Endodermal cell (in vitro differentiated cells): ENCODE measurements at places on chromosomes 3 and 15. TPM values are rescaled to one million over a fixed set of nuclear protein-coding genes. Genes with fewer than 3 reads are reported as not detected.

Gene ALPK3
- total RNA-seq, result 79.2 and 94.1 TPM in 2 replicates

Gene PEX5L
- total RNA-seq, result 0.86 TPM in 2 replicates

DNA sequence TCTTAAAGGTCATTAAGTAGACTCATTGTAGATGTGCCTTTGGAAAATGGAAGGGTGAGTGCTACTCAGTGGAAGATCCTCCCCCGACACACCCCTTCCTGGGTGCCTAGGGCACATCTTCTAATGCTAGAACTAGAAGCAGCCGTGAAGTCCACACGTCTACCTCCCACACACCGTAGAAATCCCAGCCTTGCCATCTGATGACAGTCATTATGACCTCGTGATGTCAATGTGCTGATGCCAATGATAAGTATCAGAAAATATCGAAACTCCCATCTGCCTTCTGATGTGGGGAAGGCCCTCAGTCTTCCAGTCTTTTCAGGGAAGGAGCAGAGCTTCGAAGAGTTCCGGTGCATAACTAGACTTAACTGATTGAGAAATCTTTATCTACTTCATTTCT lies 282.1 kb upstream of the ROPN1 start:
- DNase-seq, result no peak
- peaks cover 10% of the 10 kb centered on the region for H3K27me3 ChIP-seq
- no peak overlapping the region for H3K4me3 ChIP-seq
- H3K36me3 ChIP-seq, result no peaks in the 10 kb centered on the region

Gene PLXND1
- 66.3 and 83.2 TPM in 2 replicates for total RNA-seq

- DNase-seq, result no peak
- no peaks in the 10 kb centered on the region for H3K27me3 ChIP-seq
- H3K4me1 ChIP-seq, result no peaks in the 10 kb centered on the region
- H3K4me3 ChIP-seq, result no peak overlapping the region
- H3K36me3 ChIP-seq, result no peaks in the 10 kb centered on the region
- H3K27ac ChIP-seq, result no peak overlapping the region
Measured at GRCh38 chr3:28853830-28854229, 427.0 kb upstream of the RBMS3 start.

Gene GUCA1C
- not detected in 2 replicates for total RNA-seq

DNA sequence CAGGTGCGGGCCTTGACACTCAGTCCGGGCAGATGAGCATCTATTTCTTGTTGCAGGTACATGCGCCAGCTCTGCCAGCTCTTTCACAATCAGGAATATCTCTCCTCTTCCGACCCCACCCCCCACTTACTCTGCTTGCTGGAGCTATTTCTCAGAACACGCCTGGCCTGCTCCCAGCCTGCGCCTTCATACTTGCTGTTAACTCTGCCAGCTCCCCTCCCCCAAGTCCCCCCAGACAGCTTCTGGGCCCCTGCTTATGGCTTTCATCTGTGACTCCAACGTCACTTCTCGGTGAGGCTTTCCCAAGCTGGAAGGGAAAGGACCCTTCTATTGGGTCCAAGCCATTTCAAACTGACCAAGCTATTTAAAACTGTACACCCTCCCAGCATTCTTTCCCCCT lies 15.2 kb downstream of the MAGEF1 start:
- no peaks in the 10 kb centered on the region for H3K27me3 ChIP-seq
- no peaks in the 10 kb centered on the region for H3K4me1 ChIP-seq
- H3K27ac ChIP-seq, result no peak overlapping the region

DNA sequence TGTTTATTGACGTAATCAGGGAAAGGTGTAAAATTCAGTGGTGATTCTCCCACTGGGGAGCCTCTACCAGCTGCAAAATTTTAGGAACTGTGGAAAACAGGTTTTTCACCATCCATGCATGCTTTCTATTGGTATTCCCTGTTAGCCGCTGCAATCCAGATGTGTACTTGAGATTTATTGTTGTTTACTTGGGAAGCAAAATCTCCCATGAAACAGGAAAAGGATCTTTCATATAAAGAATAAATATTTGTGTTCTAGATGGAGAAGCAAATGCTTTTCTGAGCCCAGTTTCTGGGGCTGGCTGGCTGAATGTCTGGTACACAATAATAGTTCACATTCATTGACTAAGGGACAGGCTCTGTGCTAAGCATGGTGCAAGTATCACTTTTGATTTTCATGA lies 144.6 kb upstream of the RASGRP1 start:
- H3K4me3 ChIP-seq, result no peak overlapping the region
- DNase-seq, result no peak
- no peak overlapping the region for H3K27ac ChIP-seq

- DNase-seq, result no peak
- no peak overlapping the region for H3K27ac ChIP-seq
- H3K36me3 ChIP-seq, result no peaks in the 10 kb centered on the region
Measured at GRCh38 chr3:117017135-117017894, 307.7 kb downstream of the TUSC7 start.

Gene FBLN2
- total RNA-seq, result 57.2 to 146 TPM (median 136 TPM) in 3 replicates

Gene RPP25
- 4.6 and 5.7 TPM in 2 replicates for total RNA-seq

GRCh38 chr3:105429034-105429762 lies 62.5 kb downstream of the ALCAM start:
- H3K4me1 ChIP-seq, result peaks cover 5% of the 10 kb centered on the region
- H3K4me3 ChIP-seq, result no peak overlapping the region
- H3K27me3 ChIP-seq, result no peaks in the 10 kb centered on the region

Gene HCN4
- 2.8 and 3.1 TPM in 2 replicates for total RNA-seq

GRCh38 chr3:557972-558371 lies 361.4 kb downstream of the CHL1 start:
- H3K4me3 ChIP-seq, result no peak overlapping the region
- DNase-seq, result no peak
- no peaks in the 10 kb centered on the region for H3K27me3 ChIP-seq
- H3K36me3 ChIP-seq, result no peaks in the 10 kb centered on the region
- no peak overlapping the region for H3K27ac ChIP-seq

DNA sequence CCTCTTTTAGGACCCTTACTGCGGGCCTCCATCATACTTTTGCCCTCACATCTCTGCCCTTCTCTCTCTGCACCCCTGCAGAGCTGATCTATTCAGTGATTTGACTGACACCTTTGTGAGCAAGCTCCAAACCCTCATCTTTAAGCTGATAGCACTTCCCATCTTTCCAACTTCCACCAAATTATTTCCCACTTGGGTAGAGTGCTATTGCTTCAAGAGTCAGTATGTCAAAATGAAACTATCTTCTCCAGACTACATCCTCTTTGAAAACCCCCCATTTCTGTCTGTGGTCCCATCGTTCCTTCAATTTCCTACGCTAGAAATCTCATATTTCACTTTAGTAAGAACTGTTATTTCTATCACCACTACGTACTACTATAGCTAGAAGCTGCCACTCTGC lies 19.7 kb downstream of the ZWILCH start:
- no peaks in the 10 kb centered on the region for H3K4me1 ChIP-seq
- no peaks in the 10 kb centered on the region for H3K27me3 ChIP-seq

Gene TUSC7
- total RNA-seq, result not detected in 2 replicates
